Vein endothelial cell (primary cell): ENCODE measurements at places on chromosomes 1 and 21. TPM values are rescaled to one million over a fixed set of nuclear protein-coding genes. Genes with fewer than 3 reads are reported as not detected.

The RNF115 gene
- total RNA-seq, result 18.0 and 20.3 TPM in 2 replicates

The ESPN gene
- total RNA-seq, result 0.67 and 1.3 TPM in 2 replicates

The EXTL1 gene
- total RNA-seq, result under 0.01 and 0.10 TPM in 2 replicates

The SRSF4 gene
- 33.0 and 42.2 TPM in 2 replicates for total RNA-seq

The NFASC gene
- under 0.01 TPM in 1 of 2 replicates, not detected in the other for total RNA-seq

The SHISAL2A gene
- total RNA-seq, result not detected in 2 replicates
